ENCODE measurements at places on chromosomes 13 and 19.

DNA sequence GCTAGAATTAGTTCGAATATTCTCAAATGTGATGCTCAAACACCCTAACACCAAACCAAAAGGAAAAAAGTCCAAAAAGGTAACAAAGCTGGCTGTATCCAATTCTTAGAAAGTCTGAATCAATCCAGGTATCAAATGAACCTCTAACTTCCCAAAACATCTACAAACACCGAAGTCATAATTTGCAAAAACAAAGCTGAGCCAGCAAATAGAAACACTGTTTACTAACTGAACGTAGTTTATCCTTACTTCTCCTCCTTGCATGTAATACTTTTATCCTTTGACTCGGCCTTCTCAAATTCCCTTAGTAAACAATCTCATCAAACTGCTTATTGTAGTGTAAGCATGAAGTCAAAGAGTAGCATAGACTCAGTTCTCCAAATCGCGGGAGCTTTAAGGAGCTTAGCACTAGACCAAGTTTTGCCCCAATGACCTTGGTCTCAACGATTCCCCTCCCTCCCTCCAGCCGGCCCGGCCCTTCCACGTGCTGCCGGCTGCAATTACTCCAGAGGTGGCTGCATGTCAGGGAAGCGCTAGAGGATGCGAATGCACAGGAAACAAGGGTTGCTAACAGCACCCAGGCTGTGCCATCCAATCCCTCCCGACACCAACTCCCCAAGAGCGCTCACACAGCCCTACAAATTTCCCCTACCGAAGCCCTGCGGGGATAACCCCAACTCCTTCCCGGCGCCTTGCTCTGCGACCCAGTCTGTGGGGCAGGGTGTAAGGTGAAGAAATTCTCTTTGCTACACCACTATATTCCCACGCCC is 693 bp downstream of the XPO4 start:
- DNase-seq: peak; percentile 28

GRCh38 chr13:26222520-26223046 is 469 bp upstream of the RNF6 start:
- DNase-seq: no peak

DNA sequence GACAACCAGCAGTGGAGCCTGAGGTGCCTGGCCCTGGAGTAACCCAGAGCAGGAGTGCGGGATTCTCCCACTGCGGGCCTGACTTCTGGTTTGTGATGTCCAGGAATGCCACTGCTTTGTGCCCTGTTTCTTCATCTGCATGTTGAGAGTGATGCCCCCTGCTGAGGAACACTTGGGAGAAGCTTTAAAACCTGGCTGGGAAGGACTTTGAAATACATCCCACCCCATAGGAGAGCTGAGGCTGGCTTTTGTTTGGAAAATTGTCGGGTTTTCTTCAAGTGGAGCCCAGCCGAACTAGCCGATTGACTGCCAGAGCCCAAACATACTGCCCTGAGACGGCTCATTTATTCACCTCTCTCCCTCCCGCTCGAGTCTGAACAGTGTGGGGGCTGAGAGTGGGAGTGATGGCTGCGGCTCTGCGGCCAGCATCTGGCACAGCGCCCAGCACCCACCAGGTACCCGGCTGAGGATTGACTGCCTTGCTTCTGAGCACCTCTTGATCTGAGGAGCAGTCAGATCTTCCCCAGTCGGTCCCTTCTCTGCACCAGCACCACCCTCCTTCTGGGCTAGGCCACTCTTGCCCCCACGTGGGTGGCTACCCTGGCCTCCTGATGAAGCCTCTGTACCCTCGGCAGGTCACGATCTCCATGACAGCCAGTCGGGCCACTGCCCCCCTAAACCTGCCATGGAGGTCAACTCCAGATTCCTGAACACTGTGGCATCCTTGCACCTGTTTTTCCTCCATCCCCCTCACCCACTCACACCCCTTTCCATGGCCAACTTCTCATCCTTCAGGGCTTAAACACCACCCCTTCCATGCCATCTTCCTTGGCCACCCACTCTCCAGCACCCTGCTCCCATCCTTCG is 148.9 kb downstream of the SIPA1L3 start:
- DNase-seq: no peak

DNA sequence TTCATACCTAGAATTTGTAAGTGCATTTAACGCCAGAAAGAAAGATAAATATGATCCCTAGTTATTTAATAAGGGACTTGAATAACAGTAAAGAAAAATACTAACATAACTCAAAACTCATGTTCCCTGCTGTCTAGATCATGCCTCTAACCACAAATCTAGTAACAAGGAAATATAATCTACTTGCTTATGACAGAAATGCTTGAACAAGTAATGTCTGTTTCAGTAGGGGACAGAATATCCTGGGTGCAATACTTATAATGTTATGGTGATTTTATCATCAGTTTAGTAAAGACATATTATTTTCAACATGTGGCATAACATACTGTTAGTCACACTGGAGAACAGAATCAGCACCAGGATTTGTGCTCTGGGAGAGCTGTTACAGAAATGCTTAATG is 861.9 kb upstream of the SLITRK1 start:
- no peak for DNase-seq

DNA sequence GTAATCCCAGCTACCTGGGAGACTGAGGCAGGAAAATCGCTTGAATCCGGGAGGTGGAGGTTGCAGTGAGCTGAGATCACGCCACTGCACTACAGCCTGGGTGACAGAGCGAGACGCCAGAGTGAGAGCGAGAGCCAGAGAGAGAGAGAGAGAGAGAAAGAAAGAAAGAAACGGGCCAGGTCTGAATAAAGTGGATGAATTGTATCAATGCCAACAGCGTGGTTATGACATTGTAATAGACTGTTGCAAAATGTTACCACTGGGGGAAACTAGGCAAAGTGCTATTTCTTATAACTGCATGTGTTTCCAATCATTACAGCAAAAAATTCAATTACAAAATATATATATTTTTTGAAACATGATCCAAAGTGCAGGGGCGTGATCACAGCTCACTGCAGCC is 11.8 kb upstream of the BTBD2 start:
- DNase-seq: no peak

DNA sequence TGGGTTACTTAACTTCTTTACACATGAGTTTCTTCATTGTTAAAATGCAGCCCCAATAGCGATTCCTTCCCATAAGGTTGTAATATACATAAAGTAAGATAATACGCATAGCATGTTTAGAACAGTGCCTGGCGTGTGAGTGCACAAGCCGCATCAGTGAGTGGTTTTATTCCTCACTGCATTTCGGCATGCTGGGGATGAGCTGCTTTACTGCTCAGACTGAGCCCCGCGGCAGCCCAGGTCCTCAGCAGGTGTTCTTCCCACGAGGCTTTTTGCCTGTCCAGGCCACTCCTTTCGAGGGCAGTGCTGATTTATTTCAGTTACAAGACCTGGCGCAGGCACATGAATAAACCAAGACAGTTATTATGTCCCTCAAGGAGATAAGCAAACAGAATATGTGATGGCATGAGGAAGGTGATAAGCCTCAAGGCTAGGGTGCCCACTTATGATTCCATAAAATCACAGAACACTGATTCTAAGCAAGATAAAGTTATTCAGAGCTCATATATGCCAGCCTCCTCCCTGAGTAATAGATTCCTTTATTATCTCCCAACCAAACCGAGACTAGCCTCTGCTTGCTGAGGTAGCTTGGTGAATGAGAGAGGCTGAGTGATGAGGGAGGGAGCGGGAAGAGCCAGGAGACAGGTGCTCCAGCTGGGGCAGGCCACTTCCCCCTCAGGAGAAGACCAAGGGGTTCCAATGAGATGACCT is 505.5 kb downstream of the DIAPH3 start:
- DNase-seq: no peak

- DNase-seq: peak; percentile 25
Observed at GRCh38 chr13:59024434-59024833, 1139.3 kb downstream of the DIAPH3 start.

- DNase-seq: peak; percentile 77
Observed at GRCh38 chr19:18093439-18094161, 4.0 kb upstream of the MAST3 start.

DNA sequence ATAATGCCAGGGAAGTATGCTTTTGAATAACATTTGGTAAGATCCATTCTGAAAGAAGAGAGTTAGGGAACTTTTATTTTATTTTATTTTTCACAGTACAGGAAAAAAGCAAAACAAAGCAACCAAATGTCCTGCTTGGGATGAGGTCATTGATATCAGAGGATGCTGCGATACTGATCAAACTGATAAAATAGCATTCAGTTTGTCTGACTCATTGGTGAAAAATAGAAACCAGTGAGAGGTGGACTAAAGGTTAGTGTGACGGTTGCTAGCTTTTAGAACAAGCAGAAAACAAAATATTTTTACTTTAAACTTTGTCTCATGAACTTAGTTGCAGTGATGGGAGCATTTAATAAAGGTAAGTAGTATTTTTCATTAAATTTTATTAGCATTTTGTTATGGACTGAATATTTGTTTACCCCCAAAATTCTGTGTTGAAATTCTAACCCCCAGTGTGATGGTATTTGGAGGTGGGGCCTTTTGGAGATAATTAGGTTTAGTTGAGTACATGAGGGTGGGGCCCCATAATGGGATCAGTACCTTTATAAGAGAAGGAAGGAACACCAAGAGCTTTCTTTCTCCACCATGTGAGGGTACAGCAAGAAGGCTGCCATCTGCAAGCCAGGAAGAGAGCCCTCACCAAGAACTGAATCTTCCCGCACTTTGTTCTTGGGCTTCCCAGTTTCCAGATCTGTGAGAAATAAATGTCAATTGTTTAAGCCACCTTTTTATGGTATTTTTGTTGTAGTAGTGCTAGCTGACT is 37.3 kb downstream of the ITGBL1 start:
- no peak for DNase-seq

- DNase-seq: no peak
Observed at GRCh38 chr13:105972306-105972721, 563.1 kb downstream of the EFNB2 start.

DNA sequence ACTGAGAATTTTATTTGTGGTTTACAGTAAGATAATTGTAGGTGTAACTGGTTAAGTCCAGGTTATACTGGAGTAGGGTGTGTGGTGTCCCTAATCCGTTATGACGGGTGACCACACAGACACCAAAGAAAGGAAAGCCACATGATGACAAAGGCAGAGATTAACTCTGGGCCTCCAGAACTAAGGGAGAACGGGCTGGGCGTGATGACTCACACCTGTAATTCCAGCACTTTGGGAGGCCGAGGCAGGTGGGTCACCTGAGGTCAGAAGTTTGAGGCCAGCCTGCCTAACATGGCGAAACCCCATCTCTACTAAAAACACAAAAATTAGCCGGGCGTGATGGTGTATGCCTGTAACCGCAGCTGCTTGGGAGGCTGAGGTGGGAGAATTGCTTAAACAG is 10.2 kb upstream of the FUT2 start:
- DNase-seq: peak; percentile 29

- DNase-seq: peak; percentile 58
Observed at GRCh38 chr13:30810261-30810701, 74.9 kb downstream of the ALOX5AP start.

Measured in bronchial epithelial cell (primary cell).